ENCODE measurements at places on chromosomes 6 and 20.

- DNase-seq, result no peak
These were observed at the start of gene CYP24A1 for GRCh38 chr20:54173653-54174456. Gene CYP24A1 (minus strand): TSS chr20:54173986. CDS start chr20:54173579, 407 bp downstream.

GRCh38 chr6:64170316-64170715, 534.7 kb downstream of the PHF3 start:
- no peak for DNase-seq

GRCh38 chr20:1456300-1456699, 10.3 kb downstream of the NSFL1C start:
- DNase-seq, result no peak

GRCh38 chr20:10328897-10329255, 105.1 kb downstream of the MKKS start:
- DNase-seq, result no peak

DNA sequence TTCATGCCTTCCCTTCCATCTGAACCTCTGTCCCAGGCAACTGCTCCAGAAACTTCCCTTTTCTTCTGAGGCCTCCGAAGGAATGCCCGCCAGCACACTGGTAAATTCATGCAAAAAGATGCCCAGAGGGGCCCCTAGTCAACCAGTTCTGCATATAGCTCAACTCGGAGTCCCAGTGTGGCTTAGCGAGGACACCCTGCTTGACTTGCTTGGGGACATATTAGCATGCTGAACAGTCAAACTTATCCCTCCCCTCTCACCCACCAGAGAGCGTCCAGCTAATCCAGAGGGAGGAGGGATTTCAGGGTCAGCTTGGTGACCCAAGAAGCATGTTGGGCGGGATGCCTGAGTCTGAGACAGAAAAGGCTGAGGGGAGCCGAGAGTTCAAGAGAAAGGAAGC, 23.0 kb upstream of the MDFI start:
- no peak for DNase-seq

- no peak for DNase-seq
These were observed 36.9 kb upstream of the PLCB4 start for GRCh38 chr20:9031991-9032390.

GRCh38 chr6:163883984-163884383, 469.5 kb downstream of the QKI start:
- DNase-seq, result no peak

GRCh38 chr6:37303091-37303660, 45.2 kb upstream of the TMEM217 start:
- no peak for DNase-seq

- DNase-seq, result no peak
These were observed 293.5 kb downstream of the UTRN start for GRCh38 chr6:144578385-144579350.

- no peak for DNase-seq
These were observed 74.6 kb downstream of the SAMD3 start for GRCh38 chr6:130148181-130148580.

GRCh38 chr6:163745536-163746400, 331.2 kb downstream of the QKI start:
- DNase-seq, result no peak

DNA sequence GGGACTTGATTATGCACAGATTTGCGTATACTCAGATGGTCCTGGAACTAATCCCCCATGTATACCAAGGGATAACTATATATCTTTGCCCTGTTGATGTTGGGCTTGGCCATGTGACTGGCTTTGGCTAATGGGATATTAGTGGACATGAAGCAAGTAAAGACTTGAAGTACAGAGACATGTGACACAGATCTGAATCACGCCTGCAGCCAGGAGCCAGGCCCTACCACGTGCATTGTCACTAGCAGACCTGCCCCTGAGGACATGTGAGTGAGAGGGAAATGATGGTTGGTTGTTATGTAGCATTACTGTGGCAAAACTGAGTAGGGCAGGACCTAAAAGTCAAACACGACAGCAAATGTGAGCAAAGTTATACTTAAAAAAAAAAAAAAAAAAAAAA, 155.7 kb downstream of the AKAP7 start:
- no peak for DNase-seq

DNA sequence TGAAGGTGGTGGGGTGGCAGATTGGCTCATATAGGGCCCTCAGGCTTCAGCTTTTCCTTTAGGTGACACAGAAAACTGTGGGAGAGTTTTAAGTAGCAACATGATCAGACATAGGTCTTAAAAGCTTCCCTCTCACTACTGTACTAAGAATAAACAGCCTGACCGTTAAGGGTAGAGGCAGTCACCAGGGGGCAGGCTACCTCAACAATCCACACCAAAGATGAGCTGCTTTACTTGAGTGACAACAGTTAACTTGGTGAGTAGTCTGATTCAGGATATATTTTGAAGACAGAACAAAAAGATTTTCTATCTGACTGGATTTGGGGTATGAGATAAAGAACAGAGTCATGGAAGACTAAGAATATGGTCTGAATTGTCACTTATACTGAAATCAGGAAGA, 193.1 kb upstream of the SHLD1 start:
- DNase-seq, result no peak

DNA sequence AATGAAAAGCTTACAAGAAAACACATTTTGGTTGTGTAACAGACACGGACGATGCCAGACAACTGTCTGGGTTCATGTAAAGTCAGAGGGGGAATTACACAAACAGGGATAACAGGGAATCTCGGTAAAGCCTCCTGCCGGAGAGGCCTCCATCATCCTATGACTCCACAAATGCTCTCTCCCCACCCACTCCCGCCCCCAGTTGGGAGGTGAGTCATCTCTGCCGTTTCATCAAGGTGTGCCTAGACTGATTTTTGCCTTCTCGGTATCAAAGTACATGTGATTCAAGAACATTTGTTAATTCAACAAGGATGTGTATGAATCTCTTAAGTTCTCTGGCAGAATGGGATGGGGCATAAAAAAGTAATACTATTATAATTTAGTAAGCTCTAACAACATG, 304.9 kb upstream of the PRDM1 start:
- no peak for DNase-seq

- no peak for DNase-seq
These were observed 512.6 kb upstream of the SLC35B3 start for GRCh38 chr6:8947900-8948299.

All from coronary artery (tissue), 2 donors.